ENCODE measurements at places on chromosomes 1 and 21.
A peak's percentile ranks its signal among the peaks of the same experiment; 100 is the strongest.

DNA sequence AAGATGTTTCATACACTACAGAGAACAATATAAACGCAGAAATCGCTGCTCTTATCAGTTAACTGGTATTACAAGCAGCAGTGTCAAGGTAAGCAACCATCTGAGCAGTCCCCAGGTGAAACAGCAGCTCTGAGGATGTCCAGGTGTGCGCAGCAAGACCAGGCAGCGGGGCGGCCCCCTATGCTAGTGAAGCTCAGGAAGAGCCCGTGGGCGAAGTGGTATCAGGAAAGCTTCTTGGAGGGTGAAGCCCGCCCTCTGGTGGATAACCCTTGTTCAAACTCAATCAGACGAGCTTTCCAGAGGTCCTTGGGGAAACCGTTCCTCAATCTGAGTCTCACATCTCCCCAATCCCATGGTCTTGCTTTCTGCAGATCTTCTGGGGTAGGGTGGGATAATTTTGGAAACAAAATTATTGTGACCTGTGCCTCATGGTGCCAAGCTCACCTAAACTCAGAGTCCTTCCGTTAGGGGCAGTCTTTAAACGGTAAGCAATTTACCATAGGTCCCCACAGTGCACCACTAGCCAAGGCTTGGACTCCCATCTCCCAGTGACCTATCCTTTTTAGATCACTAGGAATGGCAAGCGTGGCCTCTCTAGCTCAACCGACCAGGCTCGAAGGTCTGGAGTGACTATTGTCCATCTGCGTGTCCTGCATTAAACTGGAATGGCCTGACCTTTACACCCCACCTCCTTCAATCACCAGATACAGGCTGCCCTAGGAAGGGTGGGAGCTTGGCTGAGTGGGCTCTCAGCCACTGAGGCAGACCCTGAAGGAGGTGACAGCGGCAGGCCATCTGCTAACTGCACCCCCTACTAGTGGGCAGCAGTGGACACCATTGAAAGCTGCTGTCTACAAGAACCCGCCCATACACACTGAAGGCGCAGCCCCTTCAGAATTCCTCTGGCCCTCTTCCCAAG is 13.6 kb upstream of the FAM110D start:
- DNase-seq: peak; percentile 48

DNA sequence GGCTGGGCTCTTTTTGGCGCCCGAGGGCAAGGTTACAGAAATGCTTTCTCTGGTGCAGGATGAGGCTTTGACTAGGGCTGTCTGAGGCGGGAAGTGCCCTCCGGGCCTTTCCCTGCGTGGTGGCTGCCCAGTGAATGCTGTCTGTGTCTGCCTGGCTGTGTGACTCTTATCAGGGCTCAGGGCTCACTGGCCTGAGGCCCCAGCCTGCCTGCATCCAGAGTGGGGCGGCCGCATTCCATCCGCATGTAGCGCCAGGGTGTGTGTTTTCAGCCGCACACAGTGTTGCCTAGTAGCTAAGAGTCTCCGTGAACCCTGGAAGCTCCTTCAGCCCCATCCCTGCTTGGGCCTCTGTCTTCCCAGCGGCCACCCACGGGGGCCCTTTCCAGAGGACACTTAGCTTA is 59.1 kb downstream of the FAAP20 start:
- DNase-seq: no peak

DNA sequence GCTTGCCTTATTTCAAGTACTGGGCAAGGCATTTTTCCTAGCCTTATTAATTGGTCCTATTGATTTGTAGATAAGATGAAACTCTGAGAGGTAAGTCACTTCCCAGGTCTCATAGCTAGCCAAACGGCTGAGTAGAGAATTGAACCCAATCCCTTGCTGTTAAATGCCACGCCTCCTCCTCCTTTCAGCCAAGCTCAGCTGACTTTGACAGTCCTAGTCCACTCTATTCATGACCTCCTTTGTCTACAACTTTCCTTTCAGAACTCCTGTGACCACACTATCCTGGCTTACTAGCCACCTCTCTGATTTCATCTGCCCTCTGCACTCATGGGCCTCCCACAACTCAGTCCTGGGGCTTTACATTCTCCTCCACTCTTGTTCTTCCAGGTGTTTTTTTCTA is 3.9 kb upstream of the NGF start:
- no peak for DNase-seq

DNA sequence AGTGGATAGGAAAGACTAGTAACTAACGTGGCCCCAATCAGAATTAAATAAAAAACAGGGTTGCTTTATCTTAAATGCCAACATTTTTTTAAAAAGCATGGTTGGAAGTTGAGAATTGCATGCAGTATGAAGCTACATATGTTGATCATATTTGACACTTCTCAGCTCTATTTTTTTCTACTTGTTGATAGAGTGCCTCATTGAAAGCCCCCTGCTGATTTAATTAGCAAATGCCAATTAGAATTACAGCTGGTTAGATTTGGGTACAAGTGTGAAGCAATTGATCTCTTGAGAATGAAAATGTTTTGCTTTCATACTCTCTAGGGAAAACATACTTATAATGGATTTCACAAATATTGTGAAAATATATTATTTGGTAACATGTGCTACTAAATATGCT is 40.5 kb downstream of the CHD1L start:
- no peak for DNase-seq

- no peak for DNase-seq
Observed at GRCh38 chr21:42608446-42608845, 45.0 kb upstream of the PDE9A start.

DNA sequence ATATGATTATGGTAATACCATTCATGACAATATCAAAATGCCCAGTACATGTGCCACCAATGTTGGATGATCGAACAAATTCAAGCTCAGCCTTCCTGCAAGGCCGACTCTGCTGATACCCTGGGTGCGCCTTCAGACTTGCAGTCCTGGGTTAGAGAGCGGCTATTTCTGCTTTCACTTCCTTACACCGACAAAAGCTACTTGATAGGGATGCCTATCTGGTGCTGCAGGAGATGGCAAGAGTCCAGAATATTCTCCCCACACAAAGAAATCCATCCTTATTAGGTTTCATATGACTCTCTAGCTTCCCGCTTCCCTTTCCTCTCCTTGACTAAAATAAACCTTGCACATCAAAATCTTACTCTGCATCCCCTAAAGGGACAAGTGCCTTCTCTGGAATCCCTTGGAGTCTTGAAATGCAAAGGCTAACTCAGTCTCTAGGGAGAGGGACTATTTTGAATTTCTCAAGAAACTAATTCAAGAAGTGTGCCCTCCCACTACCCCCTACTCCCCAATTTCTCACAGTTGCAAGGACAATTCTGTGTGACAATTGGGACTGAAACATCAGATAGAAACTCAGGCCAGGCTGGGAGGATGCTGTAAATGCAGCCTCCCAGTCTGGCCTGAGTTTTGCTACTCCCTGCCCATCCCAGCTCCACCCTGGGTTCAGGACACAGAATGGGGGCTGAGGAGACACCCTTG is 103.1 kb upstream of the USP24 start:
- no peak for DNase-seq

DNA sequence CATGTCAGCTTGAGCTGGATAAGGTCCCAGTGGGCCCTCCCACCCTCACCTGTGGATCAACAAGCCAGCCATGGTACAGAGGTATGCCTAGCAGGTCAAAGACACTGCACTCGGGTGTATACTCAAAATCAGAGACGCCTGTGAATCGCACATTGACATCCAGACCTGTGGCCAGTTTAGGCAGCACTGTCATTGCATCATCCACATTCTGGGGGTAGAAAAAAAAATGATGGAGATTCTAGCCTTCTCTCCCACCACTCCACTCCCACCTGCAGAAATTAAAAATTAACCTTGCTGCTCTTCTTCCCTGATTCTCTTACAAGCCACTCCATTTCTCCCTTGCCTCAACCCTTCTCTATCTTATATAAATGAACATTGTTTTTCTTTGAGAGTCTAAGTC is 6.3 kb downstream of the MINDY1 start:
- no peak for DNase-seq

DNA sequence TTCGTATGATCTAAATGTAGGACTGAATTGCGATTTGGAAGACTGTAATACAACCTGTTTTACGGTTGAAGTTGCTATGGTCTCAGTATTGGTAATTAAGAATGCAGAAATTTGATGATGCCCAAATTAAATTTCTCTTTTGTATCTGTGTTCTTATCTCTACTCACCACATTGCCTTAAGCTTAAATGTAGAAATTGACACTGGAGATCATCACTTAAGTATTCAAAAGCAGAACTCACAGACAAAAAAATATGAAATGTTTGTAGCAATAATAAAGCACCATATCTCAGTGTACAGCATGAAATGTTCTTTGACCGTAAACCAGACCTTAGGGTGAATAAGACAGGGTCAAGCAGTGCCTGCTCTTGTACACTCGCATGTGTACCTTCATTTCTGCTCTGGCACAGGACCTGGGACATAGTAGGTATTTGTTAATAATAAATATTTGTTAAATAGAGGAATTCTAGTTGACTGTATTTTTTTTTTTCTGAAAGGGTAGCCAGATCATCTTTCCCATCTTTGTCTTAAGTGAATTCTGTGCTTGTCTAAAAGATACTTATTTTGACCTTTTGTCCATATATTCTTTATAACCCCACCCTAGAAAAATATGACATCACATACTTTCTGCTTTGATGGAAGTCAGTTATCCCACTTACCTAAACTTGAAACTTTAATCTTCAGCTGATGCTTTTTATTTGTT is 1.5 kb downstream of the CDC7 start:
- no peak for DNase-seq

DNA sequence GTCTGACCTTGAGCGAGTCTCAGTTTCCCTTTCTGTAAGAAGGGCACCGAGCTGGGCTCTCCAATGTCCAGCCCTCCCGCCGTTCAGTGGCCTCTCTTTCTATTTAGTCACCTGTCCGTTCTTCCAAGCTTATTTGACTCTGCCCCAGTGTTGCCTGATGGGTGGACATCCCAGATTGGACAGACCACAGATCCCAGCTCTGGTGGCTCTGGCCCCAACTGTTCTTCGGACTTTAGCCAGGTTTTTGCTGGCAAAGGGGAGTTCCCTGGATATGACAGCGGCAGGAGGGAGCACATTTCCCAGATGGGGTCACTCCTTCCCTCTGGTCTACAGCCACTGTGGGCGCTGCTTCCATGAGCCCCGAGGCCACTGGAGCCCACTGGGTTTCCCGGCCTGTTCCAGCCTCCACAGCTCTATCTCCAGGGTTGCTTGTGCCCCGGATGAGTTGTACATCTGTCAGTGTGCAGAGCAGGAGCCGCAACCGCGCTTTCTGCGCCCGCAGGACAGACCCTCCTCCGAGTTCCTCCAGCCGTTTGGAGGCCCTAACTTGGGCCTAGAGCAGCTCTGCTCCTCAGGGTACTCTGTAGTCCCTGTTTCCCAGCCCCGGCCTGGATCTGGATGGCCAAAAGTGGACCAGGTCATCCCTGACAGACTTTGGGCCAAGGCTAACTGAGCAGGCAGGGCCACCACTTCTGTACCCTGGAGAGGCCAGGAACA is 3.8 kb downstream of the DMBX1 start:
- no peak for DNase-seq

DNA sequence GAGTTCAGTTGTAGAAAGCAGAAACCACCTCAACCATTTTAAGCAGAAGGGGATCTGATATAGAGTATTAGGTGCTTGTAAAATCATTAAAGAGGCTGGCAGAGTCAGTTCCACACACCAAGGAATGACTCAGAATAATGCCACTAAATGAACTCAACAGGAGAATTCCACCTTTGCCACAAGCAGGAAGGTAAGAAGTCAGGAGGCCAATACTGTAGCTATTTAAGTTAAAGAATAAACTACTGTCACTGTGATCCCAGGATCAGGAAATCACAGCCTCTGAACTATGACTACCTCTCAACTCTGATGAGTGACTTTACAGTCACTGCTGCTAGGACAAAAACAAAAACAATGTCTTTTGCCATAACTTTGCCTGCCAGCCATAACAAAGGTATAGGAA is 52.5 kb upstream of the PRMT6 start:
- DNase-seq: no peak

GRCh38 chr1:100306735-100307313 is 40.8 kb downstream of the RTCA start:
- DNase-seq: no peak

- no peak for DNase-seq
Observed at GRCh38 chr21:45801989-45802388, 158.5 kb downstream of the PCBP3 start.

DNA sequence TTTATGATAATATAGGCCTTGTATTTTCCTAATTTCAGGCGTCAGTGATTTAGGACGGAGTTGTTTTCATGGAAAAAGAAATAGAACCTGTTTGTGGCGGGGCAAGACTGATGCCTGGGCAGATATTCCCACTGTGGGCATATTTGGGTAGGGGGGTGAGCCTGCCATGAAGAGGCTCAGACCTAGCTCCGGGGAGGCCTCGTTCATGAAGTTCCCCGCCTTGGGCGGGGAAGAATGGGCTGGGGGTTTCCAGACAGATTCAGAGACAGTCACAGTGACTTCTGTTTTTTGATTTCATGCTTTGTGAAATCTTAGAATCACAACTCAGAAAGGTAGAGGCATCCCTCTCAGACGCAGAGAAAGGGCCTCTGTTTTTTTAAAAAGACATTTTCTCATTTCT is 36.1 kb downstream of the RUNX3 start:
- DNase-seq: no peak

GRCh38 chr1:1614204-1614953 is 921 bp upstream of the MIB2 start:
- no peak for DNase-seq

DNA sequence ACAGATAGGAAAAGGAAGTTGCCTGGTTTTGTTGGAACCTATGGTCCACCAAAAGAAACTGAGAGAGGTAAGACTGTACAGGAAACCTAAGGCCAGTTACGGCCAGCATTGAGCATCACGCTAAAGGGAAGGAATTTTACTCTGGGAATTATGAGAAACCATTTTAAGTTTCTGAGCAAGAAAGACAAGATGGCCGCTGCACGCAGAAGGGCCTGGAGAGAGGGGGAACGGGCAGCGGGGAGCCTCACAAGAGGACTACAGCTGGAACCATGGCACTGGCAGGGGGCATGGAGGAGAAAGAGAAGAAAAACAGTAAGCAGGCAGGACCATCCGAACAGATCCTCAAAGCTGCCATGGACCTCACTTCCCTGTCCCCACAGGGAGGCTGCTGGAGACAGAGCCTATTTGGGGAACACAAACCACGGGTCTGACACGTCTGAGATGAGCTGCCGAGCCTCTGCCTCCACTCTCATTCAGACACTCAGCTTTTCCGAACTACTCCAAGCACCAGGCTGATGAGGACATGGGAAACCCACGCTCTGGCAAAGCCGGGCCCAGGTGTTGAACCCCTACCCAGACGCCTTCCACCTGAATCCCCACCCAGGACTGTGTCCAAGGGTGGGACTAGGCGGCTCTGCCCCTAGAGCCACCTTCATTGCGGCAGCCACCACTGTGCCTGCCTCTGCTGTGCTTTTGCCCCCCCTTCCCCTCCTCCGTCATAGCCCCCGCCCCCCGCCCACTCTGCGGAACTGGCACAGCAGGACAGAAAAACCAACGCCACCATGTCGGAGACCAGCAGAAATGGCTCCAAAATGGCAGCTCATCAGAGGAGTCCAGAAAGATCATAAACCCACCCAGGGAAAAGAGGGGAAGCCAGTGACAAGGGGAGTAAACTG is 69.0 kb downstream of the CD46 start:
- DNase-seq: no peak

- no peak for DNase-seq
Observed at GRCh38 chr1:25971066-25971810, 26.6 kb downstream of the PAFAH2 start.

GRCh38 chr1:113326976-113327375 is 63.3 kb upstream of the MAGI3 start:
- DNase-seq: no peak
